ENCODE measurements at places on chromosomes 6 and 20.
A peak's percentile ranks its signal among the peaks of the same experiment; 100 is the strongest.

DNA sequence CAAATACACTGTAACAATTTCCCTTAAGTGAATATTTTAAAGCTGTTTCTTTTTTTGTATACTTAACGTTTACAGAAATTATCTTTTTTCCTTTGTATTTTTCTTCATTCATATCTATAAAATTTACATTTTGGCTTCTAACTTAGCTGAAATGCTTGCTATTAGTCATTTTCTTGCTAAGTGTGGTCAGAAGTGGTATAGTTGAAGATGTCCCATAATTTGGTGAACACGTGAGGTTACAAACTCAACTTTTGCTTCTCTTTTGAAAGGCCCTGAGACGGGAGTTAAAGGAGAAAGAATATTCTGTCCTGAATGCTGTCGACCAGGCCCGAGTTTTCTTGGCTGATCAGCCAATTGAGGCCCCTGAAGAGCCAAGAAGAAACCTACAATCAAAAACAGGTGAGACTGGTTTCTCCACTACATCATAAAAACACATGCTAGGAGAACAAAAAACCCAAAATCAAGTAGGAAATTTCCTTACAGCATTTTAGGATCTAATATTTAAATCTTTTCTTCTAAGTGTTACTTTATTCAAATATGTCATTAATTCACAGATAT lies 445.0 kb downstream of the UTRN start:
- DNase-seq = no peak

DNA sequence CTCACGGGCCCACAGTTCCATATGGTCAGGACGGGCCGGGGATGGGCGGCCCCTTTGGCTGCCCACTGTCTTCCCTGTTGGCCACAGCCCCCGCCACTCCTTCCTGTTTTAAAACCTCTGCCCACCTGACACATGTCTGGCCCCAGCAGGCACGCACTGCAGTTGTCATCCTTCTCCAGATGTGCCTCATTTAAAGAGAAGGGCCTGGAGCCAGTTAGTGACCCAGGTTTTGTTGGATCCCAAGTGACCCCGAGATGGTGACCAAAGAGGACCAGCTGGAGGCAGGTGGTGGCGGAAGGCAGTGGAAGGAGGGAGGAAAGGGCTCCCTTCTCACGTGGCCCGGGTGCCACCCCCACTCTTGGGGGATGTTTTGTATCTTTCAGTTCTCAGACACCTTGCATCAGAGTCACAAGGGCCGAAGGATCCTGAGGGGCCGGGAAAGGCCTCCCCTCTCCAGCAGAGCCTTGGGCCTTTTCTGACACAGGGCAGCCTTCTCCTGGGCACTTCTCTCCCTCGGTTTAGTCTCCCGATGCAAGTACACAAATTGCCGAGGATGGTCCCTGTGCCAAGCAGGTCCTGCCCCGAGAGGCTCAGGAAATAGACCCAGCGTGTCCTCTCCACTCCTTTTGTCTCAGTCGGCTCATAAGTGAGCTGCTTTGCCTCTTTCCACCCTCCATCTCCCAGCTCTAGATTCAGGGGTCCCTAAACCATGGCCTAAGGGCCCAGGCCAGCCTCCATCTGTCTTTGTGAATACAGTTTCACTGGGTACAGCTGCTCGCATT lies 117.6 kb downstream of the SULF2 start:
- no peak for DNase-seq

DNA sequence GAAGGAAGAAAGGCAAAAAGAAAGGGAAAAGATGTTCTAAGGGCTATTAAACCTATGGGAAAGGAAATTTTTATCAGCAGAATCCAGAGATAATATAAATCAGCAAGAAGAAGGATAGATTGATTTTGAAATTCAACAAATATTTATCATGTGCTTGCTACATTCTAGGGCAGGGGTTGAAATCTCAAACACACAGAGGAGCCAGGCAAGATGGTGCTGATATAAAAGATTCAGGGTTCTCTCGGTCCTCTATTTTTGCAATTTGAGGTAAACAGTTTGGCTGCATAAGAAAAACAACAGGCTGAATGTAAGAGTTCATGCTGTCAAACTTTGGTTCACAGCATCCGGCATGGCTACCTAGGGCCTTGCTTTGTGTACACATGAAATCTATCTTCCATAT lies 109.6 kb upstream of the BMP2 start:
- no peak for DNase-seq

- no peak for DNase-seq
Measured at GRCh38 chr20:48098099-48098498, 312.8 kb upstream of the SULF2 start.

GRCh38 chr6:128784266-128784665 lies 98.7 kb upstream of the LAMA2 start:
- no peak for DNase-seq

DNA sequence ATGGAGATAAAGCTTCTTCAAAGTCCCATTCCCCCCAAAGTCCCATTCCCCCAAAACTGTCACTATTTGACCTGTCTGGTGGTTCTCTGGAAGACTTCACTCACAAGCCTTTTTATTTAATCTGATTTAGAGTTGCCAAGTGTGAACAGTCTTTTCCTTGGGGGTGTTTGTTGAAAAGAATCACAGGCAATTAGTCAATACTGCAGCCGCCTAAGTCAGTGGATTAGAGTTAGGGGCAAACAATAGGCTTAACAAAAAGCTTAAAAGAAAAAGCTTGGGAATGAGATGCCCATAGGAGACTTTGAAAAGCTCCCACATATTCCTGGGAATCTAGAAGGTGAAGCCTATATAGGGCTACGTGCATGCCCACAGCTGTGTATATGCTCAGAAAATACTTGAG lies 8.0 kb upstream of the RIPOR2 start:
- no peak for DNase-seq

- no peak for DNase-seq
Measured at GRCh38 chr6:41707565-41708200, 27.7 kb downstream of the TFEB start.

DNA sequence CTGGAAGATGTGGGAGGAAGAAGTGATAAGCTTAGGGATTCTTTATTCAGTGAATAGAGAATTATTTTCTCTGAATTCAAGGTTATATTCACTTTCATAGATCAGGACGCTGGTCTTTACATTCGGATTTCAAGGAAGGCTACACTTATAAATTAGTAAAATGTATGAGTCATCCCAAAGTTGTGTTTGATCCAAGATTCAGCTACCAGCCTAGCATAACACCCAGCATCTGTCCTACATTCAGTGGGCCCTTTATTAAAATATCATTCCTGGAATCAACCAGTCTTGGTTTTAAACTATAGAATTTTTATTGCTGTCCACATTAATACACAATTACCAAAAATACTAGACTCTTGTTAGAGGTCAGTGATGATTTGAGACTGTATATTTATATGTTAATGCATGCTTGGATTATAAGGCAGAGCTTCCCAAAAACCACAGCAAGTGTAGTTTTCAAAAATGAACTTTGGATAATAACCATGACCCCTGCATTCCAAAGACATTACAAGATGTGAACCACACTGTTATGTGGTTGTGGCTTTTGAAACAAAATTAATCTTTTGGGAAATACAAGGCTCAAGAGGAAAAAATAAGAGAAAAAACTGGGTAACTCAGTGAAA lies 210.7 kb upstream of the CNR1 start:
- DNase-seq = no peak

GRCh38 chr20:23745247-23745646 lies 5.5 kb downstream of the CST1 start:
- DNase-seq = no peak

DNA sequence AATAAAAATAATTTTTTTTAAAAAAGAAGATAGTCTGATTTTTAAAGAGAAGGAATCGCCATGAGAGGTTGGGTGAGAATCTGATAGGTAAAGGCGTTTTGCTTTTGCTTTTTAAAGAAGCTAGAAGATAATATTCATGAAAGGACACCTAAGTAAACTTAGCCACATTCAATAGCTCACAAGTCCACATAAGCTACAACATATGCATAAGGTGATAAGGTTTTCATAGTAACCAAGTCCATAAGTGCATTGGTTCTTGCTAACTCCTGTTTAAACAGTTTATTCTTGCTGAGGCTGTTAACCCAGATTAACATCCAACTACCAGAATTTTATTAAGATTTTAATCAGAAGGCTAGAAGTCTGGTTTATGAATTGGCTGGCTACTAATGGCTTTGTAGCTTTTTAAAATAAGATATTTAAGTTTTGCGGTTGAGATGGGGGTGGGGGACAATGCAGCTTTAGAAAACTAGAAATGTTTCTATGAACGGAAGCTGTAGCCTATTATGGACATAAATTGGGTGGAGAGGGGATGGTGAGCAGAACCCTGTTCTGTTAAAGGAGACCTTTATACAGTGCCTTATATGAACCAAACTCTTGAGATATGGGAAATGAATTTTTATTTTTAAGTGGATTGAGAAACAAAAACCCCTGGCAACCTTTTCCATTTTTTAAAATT lies 235.1 kb downstream of the ZFAND3 start:
- no peak for DNase-seq

GRCh38 chr6:54716877-54717276 lies 129.7 kb upstream of the FAM83B start:
- DNase-seq = no peak

- peak; percentile 48 for DNase-seq
Measured at GRCh38 chr6:7723041-7723447, 2.9 kb upstream of the BMP6 start.

DNA sequence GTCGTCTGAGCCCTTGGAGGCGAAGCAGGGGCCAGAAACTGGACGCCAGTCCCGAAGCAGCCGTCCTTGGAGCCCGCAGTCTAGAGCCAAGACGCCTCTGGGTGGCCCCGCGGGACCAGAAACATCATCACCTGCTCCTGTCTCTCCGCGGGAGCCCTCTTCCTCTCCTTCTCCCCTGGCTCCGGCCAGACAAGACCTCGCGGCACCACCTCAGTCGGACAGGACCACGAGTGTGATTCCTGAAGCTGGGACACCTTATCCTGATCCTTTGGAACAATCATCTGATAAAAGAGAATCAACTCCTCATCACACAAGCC lies 416 bp downstream of the RSPH4A start:
- peak; percentile 16 for DNase-seq

- no peak for DNase-seq
Measured at GRCh38 chr20:54874718-54875117, 399.3 kb downstream of the DOK5 start.

DNA sequence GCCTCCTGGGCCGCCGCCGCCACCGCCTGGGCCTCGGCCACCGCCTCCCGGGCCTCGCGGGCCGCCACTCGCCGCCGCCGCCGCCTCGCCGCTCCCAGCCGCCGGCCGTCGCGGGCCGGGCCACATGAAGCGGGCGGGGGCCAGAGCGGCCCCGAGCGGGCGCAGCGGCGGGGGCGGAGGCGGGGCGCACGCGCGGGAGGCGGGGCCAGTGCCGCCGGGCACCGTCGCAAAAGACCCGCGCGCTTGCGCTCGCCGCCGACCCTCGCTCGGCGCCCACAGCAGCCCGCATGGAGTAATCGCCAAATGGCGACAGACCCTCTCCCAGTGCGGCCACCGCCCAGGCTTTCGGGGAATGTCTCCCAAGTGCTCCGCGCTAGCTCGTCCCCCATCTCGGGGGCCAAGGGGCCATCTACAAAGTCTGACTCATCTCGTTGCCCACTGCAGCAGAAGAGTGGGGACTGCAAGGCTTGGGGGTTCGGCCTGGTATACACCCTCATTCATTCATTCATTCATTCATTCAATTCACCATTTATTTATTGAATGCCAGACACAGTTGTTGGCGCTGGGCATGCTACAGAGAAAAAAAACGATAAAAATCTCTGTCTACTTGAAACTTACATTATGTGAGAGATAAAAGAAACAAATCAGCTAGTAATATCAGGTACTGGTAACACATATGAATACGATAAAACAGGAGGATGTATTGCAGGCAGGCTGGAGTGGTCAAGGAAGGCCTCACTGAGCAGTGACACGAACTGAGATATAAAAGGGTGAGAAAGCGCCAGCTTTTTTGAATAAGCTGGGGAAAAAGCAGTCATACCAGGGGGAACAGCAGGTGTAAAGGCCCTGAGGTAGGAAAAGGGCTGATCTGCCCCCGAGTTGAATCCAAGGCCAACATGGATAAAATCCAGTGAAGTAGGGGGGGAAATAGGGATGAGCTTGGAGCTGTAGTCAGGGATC lies at the start of gene B4GALT5:
B4GALT5 (minus strand) TSS at position 126 of the 960 bp plus-strand sequence. CDS start 188 bp downstream, outside the sequence.
- peak; percentile 68 for DNase-seq

DNA sequence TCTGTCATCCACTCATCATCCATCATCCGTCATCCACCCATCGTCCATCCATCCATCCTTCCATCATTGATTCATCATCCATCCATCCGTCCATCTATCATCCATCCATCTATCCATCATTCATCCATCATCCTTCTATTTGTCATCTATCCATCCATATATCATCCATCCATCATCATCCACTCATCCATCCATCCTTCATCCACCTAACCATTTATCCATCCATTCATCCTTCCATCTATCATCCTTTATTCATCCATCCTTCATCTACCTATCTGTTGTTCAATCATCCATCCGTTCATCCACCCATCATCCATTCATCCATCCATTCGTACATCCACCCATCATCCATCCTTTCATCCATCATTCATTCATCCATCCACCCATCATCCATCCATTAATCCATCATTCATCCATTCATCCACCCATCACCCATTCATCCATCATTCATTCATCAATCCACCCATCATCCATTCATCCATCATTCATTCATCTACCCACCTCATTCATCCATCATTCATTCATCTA lies 266.4 kb downstream of the CDH4 start:
- no peak for DNase-seq

GRCh38 chr6:41531591-41532582 lies 14.3 kb upstream of the FOXP4 start:
- peak; percentile 66 for DNase-seq
